ENCODE measurements at places on chromosomes 2 and 18.
A peak's percentile ranks its signal among the peaks of the same experiment; 100 is the strongest.

DNA sequence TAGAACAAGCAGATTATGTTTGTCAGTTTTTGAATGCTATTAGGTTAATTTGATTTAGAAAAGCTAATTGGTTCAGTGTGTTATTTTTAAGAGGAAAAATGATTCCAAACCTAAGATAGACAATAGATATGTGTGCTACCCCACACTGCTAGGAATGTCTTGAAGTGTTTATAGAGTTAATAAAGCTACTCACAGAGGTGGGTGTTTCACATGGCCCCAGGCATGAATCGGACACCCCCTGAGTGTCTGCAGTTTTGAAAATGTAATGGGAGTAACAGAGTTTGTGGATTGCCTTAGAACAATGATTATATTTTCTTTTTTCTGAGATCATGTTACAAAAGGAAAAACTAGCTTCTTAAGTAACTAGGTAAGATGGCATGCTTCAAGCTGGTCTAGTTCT, 348.3 kb downstream of the ADCYAP1 start:
- H3K36me3 ChIP-seq: no peaks in the 10 kb centered on the region
- DNase-seq: no peak
- no peaks in the 10 kb centered on the region for H3K4me1 ChIP-seq
- no peak overlapping the region for H3K4me3 ChIP-seq
- no peak overlapping the region for H3K27ac ChIP-seq

DNA sequence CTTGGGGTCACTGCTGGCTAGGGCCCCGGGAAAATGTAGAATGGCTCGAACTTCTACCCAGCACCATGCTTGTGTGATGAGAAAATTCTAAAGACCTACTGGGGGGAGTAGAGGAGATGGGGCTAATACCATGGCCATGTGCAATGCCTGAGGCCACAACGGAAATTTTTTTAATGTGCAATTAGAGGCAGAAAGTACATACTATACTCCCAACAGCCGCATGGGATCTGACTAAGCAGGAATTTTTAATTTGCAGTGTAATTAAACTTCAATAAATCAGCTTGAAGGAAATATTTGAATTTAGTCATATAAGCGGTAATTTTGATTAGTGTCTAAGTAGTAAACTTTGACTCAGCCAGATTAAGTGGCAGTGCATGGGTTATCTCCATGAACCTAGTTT, 53.2 kb upstream of the CNGA3 start:
- no peak overlapping the region for H3K4me3 ChIP-seq
- no peaks in the 10 kb centered on the region for H3K27me3 ChIP-seq
- no peaks in the 10 kb centered on the region for H3K4me1 ChIP-seq

DNA sequence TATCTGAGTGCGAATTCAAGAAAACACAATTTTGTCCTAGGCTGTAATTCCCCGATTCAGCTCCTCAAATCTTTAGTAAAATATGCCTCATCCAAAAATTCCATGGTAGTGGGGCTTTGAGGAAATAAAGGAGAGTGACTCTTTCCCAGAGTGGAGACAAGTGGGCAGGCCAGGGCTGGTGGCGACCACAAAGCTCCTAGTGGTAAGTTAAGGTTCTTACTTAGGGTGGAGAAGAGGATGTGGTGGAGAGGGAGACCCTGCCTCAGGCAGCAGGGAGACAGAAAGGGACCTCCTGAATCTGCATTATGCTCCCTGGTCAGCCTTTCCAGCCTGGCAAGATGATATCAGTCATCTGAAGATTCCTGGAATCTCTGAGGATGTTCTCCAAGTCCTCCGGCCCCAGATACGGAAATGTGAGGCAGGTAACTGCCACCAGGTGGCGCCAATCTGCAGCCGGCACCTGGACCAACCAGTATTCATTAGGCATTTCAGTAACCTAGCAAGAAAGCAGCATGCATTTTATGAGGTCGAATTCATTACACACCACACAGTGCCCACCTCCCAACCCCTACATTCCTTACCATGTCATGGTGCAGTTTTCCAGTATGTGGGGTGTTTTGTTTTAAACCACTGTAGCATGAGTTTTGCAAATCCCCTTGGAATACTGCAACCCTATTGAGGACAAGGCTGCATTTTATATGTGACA, 106.4 kb downstream of the POLE4 start:
- no peaks in the 10 kb centered on the region for H3K27me3 ChIP-seq
- H3K4me3 ChIP-seq: no peak overlapping the region
- H3K36me3 ChIP-seq: no peaks in the 10 kb centered on the region
- no peak overlapping the region for H3K27ac ChIP-seq
- peak; percentile 79 for DNase-seq

DNA sequence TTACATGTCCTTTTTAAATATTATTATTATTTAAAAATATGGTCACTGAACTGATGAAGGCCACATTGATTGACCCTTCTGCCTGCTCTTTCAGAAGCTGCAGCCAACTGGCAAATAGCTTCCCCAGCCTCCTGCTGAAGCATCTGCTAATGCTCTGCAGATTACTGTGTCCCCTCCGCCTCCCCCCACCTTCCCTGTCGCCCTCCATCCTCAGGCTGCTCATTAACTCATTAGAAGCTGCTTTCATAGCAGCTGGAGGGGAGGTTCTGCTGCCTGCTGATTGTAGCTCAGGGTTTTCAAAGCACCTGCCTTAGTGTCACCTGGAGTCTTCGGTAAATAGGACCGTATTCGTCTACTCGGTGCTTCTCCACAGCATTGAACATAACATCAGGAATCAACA, 24.8 kb upstream of the LMAN1 start:
- no peak overlapping the region for H3K27ac ChIP-seq
- H3K4me1 ChIP-seq: no peaks in the 10 kb centered on the region
- no peak for DNase-seq
- no peaks in the 10 kb centered on the region for H3K27me3 ChIP-seq
- no peak overlapping the region for H3K4me3 ChIP-seq

DNA sequence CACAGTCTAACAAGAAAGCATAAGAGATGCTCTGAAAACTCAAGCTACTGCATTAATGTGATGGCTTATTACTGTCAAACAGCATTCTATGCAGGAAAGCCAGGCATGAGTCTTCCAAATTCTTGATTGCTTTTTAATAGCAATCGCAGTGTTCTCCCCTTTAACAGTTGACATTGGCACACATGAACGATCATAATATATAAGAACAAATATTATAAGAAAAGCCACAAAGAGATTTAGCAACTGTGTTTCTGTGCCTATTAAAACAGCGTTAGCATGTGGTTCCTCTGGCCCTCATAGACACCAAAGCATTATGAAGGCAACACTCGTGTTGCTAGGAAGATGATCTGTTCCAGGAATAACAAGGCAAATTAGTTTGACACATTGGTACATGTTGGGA, 245.0 kb downstream of the ACKR3 start:
- H3K27me3 ChIP-seq: no peaks in the 10 kb centered on the region
- H3K4me3 ChIP-seq: no peak overlapping the region
- no peak for DNase-seq

GRCh38 chr18:44370861-44371260, 309.8 kb upstream of the SETBP1 start:
- no peak overlapping the region for H3K4me3 ChIP-seq
- no peaks in the 10 kb centered on the region for H3K27me3 ChIP-seq
- H3K4me1 ChIP-seq: no peaks in the 10 kb centered on the region
- H3K36me3 ChIP-seq: no peaks in the 10 kb centered on the region
- H3K27ac ChIP-seq: no peak overlapping the region

DNA sequence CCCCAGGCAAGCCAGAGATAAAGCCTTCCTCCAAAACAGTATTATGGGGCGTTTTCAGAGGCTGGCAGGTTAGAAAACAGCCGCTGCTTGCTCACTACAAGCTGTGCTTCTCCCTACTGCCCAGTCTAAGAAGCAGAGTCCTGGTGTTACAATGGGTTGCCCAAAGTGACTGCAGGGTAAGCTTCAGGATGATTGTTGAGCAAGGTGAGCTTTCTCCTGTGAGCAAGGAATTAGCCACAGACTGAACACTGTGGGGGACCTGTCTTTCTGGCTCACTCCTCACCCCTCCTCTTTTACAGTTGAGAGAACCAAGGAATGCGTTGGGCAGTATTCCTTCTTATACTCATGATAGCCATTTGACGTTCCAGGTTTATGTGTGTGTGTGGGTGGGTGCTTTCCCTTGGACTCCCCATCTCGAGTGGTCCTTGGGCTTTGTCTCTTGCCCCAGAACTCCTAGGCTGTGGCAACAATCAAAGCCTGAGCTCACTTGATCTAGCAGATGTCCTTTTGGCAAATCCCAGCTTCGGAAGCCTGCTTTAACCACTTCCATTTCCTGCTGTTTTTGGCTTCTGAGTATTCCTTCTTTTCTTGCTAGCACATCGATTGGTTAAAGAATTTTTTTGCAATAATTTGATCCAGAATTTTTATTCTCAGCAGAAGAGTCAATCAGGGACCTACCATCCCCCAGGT, 47.5 kb downstream of the KDM3A start:
- peaks cover 97% of the 10 kb centered on the region for H3K36me3 ChIP-seq
- H3K4me1 ChIP-seq: no peaks in the 10 kb centered on the region
- no peak overlapping the region for H3K27ac ChIP-seq

GRCh38 chr2:75432761-75433361, 127.9 kb downstream of the EVA1A start:
- no peak overlapping the region for H3K27ac ChIP-seq
- H3K4me3 ChIP-seq: no peak overlapping the region
- H3K27me3 ChIP-seq: no peaks in the 10 kb centered on the region
- H3K4me1 ChIP-seq: peaks cover 6% of the 10 kb centered on the region
- H3K36me3 ChIP-seq: no peaks in the 10 kb centered on the region
- peak; percentile 79 for DNase-seq

DNA sequence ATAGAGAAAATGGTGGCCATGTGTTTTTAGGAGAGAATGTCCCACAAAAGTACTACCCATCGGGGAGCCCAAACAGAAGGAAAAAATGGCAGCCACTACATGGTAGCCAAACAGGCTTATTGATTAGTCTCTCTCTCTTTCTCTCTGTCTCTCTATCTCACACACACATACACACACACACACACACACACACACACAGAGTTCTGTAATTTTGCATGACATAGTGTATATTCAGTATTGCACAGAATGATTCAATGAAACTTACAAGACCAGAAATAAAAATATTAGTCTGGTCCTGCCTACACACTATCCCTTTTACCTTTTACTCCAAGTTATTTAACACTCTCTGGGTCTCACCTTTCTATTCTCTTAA, 124.8 kb upstream of the SLC39A10 start:
- no peak for DNase-seq
- H3K27ac ChIP-seq: no peak overlapping the region
- H3K4me1 ChIP-seq: no peaks in the 10 kb centered on the region
- no peaks in the 10 kb centered on the region for H3K27me3 ChIP-seq

- H3K27me3 ChIP-seq: no peaks in the 10 kb centered on the region
- peak; percentile 77 for DNase-seq
- H3K4me1 ChIP-seq: peaks cover 6% of the 10 kb centered on the region
- H3K4me3 ChIP-seq: peak overlapping the region; percentile 90
These were observed 655 bp downstream of the RND3 start for GRCh38 chr2:150486539-150487484.

- H3K36me3 ChIP-seq: no peaks in the 10 kb centered on the region
- no peak for DNase-seq
- H3K4me1 ChIP-seq: no peaks in the 10 kb centered on the region
- no peak overlapping the region for H3K4me3 ChIP-seq
- no peak overlapping the region for H3K27ac ChIP-seq
These were observed 96.4 kb downstream of the DTNA start for GRCh38 chr18:34806527-34806926.

- no peak overlapping the region for H3K4me3 ChIP-seq
- DNase-seq: no peak
- no peaks in the 10 kb centered on the region for H3K36me3 ChIP-seq
These were observed 375.3 kb downstream of the PIK3C3 start for GRCh38 chr18:42330296-42330695.

- no peaks in the 10 kb centered on the region for H3K36me3 ChIP-seq
- no peak for DNase-seq
- H3K4me3 ChIP-seq: no peak overlapping the region
- H3K27ac ChIP-seq: no peak overlapping the region
- no peaks in the 10 kb centered on the region for H3K4me1 ChIP-seq
These were observed 3.1 kb upstream of the CPO start for GRCh38 chr2:206935991-206936842.

DNA sequence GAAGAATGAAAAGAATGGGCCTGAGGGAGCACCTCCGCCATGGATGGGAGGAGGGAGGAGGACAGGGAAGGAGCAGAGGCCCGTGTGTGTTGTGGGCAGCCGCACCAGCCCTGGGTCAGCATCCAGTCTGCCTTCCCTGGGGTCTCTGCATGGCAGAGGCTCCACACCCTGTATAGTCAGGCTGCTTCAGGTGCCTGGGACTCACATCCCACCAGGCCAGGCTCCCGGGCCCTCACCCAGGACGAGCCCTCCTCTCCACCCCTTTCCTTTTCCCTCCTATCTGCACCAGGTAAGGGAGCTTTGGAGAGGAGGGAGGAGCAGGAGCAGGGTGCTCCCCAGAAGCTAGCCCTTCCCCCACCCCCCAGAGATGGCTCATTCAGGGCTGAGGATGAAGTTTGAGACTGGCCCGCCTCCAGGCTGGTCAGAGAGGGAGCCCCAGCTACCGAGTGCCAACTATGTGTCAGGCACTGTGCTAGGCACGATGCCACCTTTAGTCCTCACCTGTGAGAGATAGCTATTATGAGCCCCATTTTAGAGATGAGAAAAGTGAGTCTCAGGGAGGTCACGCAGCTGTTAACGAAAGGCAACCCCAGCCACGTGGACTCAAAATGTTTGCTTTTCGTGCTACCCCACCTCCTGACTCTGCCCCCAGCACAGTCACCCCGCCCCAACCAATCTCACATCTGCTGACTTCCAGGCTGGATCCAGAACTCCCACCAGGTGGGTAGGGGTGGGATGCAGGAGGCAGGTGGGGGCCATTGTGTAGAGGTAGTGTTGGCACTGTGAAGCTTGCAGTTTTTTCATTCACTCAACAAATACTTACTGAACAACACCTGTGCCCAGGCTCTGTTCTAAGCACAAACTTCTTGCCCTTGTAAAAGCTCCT, 242.1 kb downstream of the DYSF start:
- H3K27ac ChIP-seq: no peak overlapping the region
- no peaks in the 10 kb centered on the region for H3K27me3 ChIP-seq
- no peaks in the 10 kb centered on the region for H3K36me3 ChIP-seq
- H3K4me3 ChIP-seq: no peak overlapping the region
- no peak for DNase-seq

DNA sequence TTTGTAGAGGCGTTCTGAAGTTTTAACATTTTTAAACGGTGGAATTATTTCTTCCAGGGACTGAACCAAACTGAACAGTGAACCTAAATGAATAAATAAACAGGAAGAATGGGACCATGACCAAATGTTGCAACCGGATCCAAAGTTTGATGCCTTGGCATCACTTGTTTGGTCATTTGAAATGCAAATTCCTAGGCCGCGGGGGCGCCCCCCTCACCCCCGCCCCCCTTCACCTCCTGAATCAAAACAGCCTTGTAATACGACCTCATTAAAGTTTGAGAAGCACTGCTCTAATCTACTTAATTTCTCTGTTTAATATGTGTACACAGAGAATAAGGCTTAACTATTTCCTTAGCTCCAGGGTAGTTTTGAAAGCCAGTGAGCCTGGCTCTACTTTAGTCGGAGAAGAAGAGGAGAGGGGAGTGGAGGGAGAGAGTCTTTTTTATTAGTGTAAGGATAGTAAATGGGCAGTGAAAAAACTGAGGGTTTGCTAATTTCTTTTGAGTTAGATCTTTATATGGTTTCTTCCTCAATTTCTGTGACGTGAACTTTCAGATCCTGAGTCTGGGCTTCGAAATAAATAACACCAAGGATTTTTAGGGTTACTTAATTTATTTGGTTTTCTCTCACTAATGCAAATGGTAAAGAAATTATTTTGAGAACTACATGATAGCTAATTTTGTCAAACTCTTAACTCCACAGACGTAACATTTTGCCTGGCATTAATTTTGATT, 5.7 kb downstream of the C2orf80 start:
- no peak overlapping the region for H3K4me3 ChIP-seq
- no peak for DNase-seq
- H3K27ac ChIP-seq: no peak overlapping the region
- no peaks in the 10 kb centered on the region for H3K27me3 ChIP-seq
